Natural killer cell (primary cell): ENCODE measurements at places on chromosomes 11 and 22.

DNA sequence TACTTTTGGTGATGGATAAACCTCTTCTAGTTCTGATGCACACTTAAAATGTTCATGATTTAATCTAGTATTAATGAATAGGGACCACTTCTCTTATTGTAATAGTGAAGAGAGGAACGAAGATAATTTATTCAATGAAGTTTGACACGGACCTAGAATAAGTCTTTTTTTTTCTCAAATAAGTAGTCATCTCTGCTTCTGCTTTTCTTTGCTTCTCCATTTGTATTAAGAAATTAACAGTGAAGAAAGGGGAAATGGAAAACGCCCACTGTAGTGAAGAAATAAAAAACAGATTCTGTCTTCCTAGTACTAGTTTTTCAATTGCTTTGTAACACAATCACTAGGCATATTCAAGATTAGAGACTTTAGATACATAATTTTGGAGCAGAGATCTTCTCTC lies 73.0 kb downstream of the CD44 start:
- DNase-seq, result no peak

DNA sequence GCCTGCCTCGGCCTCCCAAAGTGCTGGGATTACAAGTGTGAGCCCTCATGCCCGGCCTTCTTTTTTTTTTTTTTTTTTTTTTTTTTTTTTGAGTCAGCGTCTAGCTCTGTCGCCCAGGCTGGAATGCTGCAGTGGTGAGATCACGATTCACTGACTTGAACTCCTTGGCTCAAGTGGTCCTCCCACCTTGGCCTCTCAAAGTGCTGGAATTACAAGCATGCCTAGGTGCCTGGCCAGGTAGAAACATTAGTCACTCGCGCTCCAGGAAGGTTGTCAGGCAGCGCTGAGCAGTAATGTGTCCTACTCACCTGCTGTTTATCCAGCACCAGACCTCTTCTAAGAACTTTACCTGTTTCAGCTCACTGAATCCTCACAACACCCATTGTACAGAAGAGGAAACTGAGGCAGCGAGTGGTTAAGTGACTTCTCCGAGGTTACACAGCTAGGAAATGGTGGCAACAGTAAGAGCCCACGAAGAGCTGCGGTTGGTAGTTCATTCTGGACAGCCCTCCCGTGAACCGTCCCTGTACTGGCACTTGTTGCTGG lies 496 bp upstream of the CST6 start:
- DNase-seq, result no peak

GRCh38 chr11:36388071-36388470 lies 92.0 kb downstream of the PRR5L start:
- no peak for DNase-seq

DNA sequence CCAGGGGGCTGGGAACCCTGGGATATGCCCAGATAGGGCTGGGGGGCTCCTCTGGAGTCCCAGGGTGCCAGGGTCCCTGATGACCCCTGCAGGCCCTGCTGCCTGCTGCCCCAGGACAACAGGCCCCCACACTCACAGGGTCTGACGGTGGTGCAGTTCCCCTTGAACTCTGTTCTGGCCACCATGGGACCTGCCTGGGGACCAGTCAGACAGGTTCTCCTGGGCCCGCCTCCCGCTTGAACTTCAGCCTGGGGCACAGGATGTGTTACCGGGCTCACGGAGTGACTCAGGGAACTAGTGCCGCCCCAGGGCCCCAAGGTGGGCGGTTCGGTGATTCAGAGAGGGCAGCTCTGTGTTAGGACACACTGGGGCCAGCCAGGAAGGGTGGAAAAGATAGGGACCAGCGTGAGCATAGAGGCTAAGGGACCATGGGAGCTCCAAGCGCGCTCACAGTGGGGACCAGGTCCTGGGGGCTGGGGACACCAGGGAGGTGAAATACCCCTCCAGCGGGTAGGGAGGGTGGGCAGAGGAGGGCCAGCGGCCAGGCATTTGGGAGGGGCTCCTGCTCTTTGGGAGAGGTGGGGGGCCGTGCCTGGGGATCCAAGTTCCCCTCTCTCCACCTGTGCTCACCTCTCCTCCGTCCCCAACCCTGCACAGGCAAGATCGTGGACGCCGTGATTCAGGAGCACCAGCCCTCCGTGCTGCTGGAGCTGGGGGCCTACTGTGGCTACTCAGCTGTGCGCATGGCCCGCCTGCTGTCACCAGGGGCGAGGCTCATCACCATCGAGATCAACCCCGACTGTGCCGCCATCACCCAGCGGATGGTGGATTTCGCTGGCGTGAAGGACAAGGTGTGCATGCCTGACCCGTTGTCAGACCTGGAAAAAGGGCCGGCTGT lies 21.5 kb upstream of the TXNRD2 start:
- DNase-seq, result no peak

GRCh38 chr11:83172551-83172950 lies 15.6 kb downstream of the PCF11 start:
- no peak for DNase-seq

- no peak for DNase-seq
Measured at GRCh38 chr11:120815319-120816100, 208.4 kb upstream of the TBCEL start.

- DNase-seq, result no peak
Measured at GRCh38 chr11:35994421-35994820, 50.6 kb downstream of the LDLRAD3 start.

DNA sequence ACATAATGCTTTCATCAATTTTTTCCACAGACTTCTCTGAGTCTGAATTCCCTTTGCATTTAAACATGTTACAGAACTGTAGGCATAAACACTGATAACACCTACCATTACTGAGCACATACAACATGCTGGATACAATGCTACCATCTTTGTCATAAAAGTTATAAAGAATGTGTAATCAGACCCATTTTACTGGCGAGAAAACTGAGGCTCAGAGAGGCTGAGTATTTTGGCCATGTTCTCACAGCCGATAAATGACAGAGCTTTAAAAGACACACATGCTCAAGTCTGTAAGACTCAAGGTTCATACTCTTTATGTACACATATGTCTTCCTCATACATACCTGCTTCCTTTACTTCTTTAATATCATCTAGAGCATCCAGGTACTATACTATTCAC lies 2.6 kb downstream of the RRAS2 start:
- no peak for DNase-seq

DNA sequence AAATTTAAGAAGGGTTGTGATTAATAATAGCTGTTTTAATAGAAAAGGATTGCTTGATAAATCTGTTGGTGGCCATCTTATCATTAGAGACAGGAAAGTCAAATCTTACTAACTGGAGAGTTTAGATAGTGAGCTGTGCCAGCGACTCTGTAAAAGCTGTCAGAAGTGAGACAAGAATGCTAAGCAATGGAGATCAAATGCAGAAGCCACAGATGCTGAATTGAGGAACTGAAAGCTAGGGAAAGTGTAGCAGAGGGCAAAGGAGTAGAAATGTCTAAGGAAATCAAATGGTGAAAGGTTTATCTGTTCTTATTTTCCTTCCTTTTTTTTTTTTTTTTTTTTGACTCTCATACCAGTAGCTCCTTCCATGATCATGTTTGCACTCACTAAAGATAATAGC lies 13.7 kb downstream of the MS4A13 start:
- no peak for DNase-seq

GRCh38 chr11:100031973-100032372 lies 655.1 kb upstream of the ARHGAP42 start:
- no peak for DNase-seq

DNA sequence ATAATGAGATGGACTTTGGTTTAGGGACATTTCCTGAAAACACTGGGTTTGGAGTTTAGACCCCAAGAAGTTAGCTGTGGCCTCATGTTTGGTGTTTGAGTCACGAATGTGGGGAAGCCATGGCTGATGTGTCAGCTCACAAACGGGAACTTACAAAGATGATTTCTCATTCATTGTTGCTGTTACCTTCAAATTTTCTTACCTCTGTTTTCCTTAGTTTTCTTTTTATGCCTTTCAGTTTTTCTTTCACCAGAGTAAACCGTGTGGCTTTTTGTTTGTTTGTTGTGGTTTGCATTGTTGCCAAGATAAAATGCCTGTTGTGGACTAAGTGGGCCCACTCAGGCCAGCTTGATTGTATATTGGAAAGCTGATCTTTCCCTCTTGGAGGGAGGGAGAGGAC lies 89.1 kb downstream of the SWAP70 start:
- DNase-seq, result no peak

- DNase-seq, result no peak
Measured at GRCh38 chr11:24082860-24083259, 414.0 kb upstream of the LUZP2 start.
